Smooth muscle cell of the brain vasculature (primary cell): ENCODE measurements at places on chromosomes 1 and 21.

DNA sequence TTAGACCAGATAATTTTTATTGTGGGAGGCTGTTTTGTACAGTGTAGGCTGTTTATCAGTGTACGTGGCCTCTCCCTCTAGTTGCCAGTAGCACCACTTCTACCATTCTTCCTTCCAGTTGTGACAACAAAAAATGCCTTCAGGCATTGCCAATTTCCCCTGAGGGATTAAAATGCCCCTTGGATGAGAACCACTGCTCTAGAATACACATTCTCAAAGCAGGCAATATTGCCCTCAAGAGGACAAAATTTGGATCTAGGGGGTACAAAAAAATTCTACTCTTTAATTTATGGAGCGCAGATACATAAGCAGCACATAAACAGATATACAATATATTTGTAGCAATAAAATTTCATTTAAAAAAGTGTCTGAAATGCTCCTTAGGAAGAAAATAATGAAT, 674.6 kb downstream of the PTPRC start:
- DNase-seq = no peak

DNA sequence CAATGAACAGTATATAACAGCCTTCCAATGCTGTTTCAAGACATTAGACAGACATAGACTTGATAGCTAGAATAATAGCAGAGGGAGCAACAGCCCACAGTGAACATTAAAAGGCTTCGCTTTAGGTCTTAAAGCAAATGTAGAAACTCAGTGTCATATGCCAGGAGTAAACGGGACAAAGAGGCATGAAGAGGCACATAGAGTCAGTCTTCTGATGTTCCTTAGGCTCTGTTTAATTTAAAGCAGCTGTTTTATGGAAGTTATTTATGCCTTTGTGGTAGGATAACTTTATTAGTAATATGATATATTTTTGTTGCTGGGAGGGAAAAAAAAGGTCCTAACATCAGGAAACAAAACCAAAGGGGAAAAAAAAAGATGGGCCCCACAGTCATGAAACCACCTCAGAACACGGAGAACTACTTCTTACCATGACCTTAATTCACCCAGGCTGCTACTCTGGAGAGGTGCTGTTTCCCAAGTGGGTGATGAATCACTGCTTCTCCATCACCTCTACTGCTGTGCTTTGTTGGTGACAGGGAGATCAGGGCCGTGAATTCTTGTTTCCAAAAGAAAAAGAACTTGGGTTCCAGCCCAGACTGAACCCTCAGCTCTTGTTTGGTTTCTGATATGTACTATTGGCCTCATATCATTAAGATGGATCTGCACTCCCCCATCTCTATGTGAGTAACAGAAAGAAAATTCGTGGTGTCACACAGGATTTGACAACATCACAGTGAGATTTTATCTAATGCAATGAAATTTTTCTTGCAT, 616.9 kb downstream of the KIF26B start:
- peak; percentile 63 for DNase-seq

- DNase-seq = no peak
These were observed 39.7 kb upstream of the PADI2 start for GRCh38 chr1:17158961-17159360.

GRCh38 chr1:29282924-29283803, 46.8 kb downstream of the PTPRU start:
- no peak for DNase-seq

GRCh38 chr21:37758982-37759381, 157.3 kb downstream of the KCNJ6 start:
- DNase-seq = no peak

GRCh38 chr1:115656461-115657077, 14.8 kb downstream of the VANGL1 start:
- DNase-seq = no peak

- no peak for DNase-seq
These were observed 111.1 kb downstream of the LHX8 start for GRCh38 chr1:75245239-75245638.

DNA sequence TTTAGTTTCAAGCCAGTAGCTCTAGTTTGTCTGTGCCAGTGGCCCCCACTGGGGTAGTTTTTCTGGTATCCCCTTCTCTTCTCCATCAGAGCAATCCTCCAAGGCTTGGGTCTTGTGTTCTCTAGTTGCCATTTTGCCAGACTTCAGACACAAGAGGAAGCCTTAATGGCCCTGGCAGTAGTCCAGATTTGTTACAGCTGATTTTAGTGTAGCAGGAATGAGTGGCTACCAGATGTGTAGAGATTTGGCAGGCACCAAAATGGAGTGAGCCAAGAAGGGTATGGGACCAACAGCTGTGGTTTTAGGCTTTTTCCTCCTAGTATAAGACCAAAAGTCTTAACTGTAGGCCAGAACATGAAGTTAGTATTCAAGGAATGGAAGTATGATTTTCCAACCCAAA, 56.8 kb downstream of the ACP6 start:
- DNase-seq = no peak

DNA sequence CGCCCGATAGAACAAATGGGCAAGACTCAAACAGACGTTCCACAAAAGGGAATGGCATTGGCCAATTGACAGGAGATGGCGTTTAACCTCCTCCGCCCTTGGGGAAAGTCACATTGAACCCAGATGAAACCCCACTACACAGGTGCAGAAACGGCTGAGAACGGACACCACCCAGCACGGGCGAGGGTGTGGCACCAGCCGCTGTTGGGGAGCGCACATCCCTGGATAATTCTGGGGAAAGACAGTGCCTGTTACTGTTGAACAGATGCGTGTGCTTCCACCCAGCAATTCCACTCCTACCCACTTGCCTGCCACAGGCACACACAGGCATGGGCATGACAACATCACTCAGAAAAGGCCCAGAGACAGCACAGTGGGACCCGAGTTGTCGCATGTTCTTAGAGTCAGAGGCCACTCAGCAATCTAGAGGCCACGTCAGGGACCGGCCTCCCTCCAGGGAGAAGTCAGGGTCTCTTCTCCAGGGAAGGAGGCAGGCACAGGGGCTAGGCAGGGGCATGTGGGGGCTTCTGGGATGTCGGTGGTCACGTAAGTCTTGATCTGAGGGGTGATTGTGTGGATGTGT, 15.2 kb downstream of the PRXL2B start:
- no peak for DNase-seq

GRCh38 chr1:30044656-30045144, 678.7 kb downstream of the MATN1 start:
- no peak for DNase-seq

- DNase-seq = no peak
These were observed 195.7 kb downstream of the GPATCH2 start for GRCh38 chr1:217435204-217435603.

GRCh38 chr1:78091215-78091813, 45.5 kb downstream of the GIPC2 start:
- no peak for DNase-seq

DNA sequence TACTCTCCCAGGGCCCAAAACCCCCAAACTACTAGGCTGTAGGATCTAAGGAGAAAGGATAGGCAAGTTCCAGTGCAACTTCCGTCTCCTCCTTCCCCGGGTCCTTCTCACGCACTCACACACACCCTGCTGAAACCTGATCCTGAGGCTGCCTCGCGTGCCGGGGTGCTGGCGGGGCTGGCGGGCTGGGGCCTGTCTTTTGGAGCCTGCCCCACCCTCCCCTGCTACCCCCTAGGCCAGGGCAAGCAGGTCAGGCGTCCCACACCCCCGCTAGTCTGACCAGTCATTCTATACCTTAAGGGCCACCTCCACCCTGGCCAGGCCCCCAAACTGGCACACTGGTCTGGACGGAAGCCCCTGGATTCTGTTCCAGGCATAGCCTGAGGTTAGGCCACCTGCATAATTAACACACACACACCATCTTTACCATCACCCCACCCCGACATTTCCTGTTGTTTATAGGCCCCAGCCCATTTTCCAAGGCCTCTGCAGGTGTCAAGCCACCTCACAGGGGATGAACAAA, 48.3 kb upstream of the ARTN start:
- no peak for DNase-seq

GRCh38 chr1:106926803-106927582, 129.5 kb upstream of the PRMT6 start:
- no peak for DNase-seq

- DNase-seq = no peak
These were observed 25.2 kb downstream of the CRNN start for GRCh38 chr1:152388889-152389288.

- DNase-seq = no peak
These were observed 25.2 kb upstream of the EPS8L3 start for GRCh38 chr1:109788695-109789521.

DNA sequence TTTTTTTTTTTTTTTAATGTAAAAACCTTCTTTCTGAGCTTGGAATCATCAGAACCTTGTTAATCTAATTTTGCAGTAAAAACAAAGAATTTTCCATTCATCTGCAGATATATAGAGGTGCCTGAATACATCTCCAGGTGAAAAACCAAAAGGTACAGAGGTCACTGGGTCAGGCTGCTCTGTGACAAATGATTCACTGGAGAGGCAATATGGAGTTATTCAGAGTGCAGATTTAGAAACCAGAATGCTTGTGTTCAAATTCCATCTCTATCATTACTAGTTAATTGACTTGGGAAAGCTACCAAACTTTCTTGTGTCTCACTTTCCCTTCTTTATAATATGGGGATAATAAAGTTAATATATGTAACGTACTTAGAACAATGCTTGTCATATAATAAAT, 51.5 kb upstream of the C1orf53 start:
- no peak for DNase-seq

- DNase-seq = no peak
These were observed 433 bp downstream of the TMEM200B start for GRCh38 chr1:29123053-29123886.

DNA sequence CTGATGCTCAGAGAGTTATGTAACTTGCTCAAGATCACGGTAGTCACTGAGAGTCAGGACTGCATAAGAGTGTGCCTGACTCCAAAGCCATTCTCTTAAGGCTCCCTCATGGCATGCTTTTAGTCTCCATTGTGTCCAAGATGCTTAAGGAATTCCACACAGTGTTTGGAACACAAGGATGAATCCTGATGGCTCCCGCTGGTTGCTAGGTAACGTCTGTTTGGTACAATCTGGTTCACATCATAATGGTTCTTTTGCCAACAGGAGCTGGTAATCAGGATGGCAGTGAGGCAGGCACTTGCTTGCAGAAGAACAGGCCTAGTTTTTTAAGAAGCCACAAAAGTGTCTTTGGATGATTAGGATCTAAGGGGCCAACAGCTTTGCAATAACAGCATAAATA, 436.5 kb upstream of the DAB1 start:
- no peak for DNase-seq

- DNase-seq = peak; percentile 24
These were observed 363.0 kb downstream of the SETD4 start for GRCh38 chr21:35697321-35697808.

DNA sequence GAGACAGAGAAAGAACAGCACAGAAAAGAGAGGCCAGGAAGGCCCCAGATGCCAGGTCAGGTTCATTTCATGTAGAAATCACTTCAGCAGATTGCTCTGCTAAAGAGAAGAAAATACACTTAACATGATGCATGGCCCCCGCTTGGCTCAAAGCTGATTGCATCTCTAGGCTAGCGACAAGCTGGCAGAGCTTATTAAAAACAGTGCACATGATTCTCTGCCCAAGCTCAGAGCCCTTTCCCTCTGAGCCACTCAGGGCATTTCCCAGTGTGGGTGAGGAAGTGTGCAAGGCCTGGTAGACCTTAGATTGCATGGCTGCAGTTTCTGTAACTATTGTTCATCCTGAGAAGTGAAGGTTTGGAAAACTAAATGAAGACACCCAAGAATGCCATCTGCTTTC, 3.3 kb upstream of the CAPN9 start:
- no peak for DNase-seq

GRCh38 chr21:33973268-33973667, 57.7 kb upstream of the ATP5PO start:
- no peak for DNase-seq

DNA sequence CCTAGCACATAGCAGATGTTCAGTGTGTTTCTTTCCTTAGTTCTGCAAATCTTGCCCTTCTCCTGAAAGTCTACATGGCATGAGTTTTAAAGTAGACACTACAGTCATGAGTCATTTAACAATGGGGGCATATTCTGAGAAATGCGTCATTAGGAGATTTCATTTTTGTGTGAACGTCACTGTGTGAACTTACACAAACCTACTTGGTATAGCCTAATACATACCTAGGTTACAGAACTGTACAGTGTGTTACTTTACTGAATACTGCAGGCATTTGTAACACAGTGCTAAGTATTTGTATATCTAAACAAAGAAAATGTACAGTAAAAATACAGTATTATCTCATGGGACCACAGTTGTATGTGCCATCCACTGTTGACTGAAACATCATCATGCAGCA, 10.0 kb downstream of the TTF2 start:
- no peak for DNase-seq

DNA sequence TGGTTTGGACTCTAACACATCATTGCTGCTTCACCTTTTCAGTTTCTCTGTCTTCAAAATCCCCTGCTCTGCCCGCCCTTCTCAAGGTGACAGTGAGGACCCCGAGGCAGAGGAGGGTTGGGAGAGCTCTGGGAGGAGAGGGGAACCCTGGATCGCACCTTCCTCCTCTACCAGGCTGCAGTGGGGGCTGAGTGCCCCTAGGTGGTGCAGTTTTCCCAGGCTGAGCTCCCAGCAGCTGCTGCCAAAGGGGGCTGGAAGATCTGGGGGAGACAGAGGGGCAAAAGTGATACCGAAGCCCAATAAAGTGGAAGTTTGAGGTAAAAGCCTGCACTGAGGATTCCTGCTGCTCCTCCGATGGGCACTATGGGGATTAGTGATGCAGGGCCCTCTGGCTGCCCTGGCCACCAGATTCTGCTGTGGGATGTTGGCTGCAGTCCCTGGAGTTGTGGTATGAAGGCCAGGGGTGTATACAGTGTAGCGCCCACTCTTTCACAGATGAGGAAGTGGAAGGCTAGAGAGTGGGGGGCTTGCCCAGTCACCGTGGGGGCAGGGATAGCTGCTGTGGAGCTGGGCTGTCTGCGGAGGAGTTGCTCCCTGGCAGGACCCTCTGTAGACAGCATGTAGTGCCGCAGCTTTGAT, 40.7 kb upstream of the SCMH1 start:
- no peak for DNase-seq

DNA sequence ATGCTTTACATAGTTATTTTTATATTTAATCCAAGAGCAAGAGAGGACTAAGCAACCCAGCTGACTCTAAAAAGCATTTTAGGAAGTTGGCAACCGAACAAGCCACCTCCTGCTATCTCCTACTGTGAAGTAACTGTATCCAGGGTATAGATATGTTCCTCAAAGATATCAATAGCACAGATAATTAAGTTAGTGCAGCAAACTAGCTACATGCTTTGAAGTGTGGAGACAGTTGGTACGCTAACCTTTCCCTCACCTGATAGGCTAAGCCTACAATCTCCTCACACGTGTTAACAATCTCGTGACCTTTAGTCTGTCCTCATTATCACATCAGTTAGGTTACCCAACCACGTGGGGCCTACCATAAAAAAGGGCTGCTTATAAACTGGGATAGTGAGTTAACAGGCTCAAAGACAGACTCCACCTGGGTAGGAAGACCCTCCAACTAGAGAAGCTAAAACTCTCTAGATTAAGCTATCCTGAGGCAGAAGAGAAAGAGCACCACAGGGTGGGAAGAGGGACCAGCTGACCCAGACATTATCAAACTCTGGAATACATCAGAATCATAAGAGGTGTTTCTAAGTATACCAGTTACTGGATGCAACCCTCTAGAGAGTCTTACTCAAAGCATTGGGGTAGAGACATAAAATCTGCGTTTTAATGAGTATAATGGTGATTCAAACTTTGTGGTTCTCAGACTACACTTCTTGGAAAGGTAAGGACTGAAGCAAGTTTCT, 340.1 kb upstream of the ESRRG start:
- no peak for DNase-seq
